ENCODE measurements at places on chromosomes 16 and 17. TPM values are rescaled to one million over a fixed set of nuclear protein-coding genes. Genes with fewer than 3 reads are reported as not detected.

GRCh38 chr16:77873066-77873465, 84.7 kb downstream of the VAT1L start:
- DNase-seq = no peak

DNA sequence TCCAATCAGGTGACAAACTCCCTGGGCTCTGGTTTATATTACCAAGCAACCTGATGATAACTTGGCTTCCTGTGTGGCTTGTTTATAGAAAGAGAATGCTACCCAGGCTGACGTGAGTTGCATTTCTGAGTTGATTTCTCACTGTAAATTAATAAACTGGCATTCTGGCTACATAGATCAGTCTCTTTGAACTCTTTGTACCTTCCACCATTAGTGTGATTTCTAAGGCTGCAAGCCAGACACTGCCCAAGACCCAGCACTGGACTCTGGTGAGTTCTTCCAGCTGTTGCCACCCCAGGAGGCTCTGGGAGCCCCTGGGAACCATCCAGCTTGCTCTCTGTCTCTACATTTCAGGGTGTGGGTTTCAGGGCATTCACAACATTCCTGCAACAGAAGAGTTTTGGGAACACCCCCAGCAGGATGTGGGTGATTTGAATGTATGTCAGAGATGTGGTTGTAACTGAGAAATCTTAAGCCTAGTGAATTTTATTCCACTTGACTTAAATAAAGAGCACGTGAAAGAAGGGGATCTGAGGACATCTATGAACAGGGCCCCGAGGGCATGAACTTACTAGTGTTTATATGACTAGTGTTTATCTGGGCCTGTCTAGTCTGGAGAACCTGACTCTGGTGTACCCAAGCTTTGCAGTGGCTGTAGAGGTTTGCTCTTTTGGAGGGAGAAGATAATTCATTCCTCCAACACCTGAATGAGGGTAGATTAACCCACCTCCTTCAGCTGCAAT, 30.3 kb upstream of the LRRC37A start:
- no peak for DNase-seq

NPIPA2 gene
- 3.8 TPM for total RNA-seq

SLFN14 gene
- not detected for total RNA-seq

Data from sigmoid colon (tissue), 7 donors.